ENCODE measurements at places on chromosomes 6 and 20.

GRCh38 chr6:84926189-84927155 lies 162.1 kb upstream of the TBX18 start:
- no peak for DNase-seq

- DNase-seq, result no peak
Observed at GRCh38 chr6:156994215-156995076, 217.3 kb downstream of the ARID1B start.

- DNase-seq, result no peak
Observed at GRCh38 chr6:21612067-21612745, 18.7 kb downstream of the SOX4 start.

DNA sequence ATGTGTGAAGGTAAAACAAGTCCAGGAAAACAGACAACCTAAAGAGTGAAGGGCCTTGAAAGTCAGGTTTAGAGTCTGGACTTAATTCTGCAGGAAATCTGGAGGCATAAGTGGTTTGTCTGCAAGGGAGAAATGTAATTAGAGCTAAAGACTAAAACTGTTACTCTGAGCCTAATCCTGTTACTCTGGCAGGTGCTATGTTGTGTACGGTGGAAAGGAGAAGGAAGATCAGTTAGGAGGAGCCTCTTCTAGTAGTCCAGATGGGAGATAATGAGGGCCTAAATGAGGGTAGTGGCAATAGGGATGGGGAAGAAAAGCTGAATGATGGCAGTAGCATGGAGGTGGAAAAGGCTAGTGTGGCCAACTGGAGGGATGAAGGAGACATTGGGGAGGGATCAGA lies 118.5 kb downstream of the PDSS2 start:
- DNase-seq, result no peak

DNA sequence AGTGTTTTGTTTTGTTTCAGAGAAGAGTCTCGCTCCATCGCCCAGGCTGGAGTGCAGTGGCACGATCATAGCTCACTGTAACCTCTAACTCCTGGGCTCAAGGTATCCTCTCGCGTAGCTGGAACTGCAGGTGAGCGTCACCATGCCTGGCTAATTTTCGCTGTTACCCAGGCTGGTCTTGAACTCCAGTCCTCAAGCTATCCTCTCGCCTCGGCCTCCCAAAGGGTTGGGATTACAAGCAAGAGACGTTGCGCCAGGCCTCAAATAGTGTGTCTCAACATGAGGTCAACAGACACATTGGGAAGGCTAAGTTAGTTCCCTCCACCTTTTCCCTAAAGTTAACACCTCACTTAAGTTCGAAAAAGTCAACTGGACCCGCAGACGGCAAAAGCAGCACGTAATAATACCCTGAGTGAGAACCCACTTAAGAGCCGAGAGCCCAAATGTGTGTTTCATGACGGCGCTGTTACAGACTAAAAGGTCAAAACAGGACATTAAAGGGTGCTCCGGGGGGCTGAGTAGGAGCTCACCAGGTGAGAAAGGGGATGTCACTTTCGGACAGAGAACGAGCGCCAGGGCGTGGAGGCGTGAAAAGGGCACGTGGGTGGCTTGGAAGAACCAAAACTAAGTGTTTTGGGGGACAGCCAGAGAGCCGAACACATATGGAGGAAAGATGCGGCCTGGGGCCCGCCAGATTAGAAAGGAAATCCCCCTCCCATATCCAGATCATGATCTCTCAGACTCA lies 499 bp downstream of the TTI1 start:
- no peak for DNase-seq

GRCh38 chr6:158499601-158500000 lies 60.3 kb upstream of the TMEM181 start:
- no peak for DNase-seq

DNA sequence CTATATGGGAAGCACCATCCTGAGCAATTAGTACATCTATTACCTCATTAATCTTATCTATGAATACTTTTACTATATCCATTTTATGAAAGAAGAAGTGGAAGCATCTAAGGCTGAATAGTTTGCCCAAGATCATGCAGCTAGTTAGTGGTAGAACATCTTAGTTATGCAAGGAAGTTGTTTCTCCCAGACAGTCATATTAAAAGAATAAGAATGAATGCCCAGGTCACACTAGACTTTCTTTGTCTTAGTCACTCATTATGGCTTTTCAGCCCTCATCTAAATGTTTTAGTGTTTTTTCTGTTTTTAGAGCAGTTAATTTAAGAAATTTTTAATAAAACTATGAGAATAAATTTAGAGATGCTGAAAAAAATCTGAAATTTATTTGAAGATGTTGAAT lies 517.5 kb downstream of the CDKAL1 start:
- no peak for DNase-seq

DNA sequence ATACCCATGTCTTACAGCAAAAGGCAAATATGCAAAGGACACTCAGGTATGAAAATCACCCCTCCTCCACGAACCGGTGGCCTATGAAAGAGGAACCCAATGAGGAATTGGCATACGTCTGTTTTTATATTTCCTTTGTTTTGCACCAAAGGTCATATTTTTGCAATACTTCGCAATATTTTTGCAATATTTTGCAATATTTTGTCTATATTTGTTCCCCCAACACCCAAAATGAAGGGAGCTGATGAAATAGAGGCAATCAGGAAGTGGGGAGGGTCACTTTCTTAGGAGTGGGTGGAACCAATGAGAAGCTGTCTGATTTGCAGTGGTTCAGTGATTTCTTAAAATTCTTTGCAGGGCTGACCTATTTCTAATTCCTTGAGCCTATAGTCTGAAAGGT lies 296.8 kb upstream of the TSHZ2 start:
- DNase-seq, result no peak

GRCh38 chr20:58970146-58970545 lies 10.9 kb upstream of the NELFCD start:
- no peak for DNase-seq

GRCh38 chr6:37182736-37183590 lies 13.0 kb downstream of the PIM1 start:
- peak; percentile 38 for DNase-seq

DNA sequence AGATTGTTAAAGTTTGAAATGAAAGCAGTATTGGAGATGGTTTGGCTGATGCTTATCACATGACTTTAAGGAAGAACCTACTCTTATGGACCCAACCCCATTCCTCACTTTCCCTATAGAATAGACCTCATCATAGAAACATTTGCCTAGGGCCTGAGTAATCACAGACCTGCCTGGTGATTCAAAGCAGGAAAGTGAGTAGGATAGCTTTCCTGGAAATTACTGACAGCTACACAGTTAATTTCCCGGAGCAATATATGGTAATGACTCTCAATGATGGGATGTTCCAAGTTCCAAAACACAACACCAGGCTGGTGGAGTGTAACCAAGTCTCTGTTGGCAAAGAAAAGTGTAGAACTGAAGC lies 233.8 kb downstream of the SIM1 start:
- DNase-seq, result no peak

- no peak for DNase-seq
Observed at GRCh38 chr20:45066372-45066771, 34.6 kb downstream of the KCNS1 start.

GRCh38 chr6:24323632-24324337 lies 34.1 kb downstream of the DCDC2 start:
- DNase-seq, result no peak

- DNase-seq, result no peak
Observed at GRCh38 chr6:163001330-163001729, 273.6 kb downstream of the PACRG start.

- DNase-seq, result no peak
Observed at GRCh38 chr6:42885702-42886101, 6.3 kb downstream of the RPL7L1 start.

DNA sequence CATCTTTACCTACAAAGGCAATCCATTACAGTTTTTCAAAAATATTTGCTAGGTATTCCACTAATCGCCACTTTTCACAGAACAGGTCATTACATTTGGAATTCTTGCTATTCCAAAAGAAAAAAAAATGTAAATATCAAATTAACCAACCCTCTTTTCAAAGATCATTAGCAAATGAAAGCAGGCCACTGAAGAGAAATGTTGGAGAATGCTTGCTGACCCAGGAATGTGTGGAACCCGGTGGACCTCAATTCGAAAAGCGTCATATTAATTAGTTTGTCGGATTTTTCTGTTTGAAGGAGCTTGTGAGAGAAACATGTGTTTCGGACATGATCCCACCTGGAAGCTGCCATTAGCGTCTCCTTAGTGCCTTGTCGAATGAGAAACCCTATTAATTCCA lies 27.9 kb upstream of the SERPINB9 start:
- DNase-seq, result no peak

DNA sequence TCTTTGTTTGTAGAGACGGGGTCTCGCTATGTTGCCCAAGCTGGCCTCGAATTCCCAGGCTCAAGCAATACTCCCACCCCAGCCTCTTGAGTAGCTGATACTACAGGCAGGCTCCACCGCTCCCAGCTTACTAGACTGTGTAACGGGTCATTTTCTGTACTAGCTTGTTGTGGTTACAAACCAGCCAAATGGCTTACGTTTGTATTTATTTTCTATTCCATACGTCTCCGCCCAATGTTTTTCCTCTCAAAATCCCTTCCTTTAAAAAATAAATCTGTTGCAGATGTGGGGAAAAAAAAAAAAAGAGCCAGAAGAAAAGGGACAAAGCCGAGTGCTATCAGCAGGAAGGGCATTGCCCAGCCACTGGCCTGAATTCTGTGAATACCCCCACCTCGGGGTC lies 41.6 kb downstream of the PRND start:
- no peak for DNase-seq

DNA sequence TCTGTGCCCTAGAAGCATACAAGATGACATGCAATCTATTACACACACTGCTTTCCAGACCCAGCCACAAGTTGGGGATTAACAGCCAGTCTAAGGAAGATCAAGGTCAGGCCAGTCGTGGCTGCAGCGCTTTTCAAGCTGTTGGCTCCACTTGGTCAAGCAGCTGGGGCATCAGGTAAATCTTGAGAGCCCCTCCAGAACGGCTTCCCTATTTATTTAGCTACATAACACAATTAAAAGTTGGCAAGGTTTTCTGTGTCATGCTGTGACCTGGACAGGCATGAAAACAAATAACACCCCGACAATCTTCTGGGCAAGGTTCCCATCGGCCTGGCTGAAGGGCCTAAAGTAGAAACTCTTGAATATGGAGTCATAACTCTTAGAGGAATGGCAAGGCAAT lies 524.3 kb downstream of the PRKN start:
- DNase-seq, result no peak

GRCh38 chr20:4637081-4637797 lies 84.5 kb upstream of the PRND start:
- no peak for DNase-seq

DNA sequence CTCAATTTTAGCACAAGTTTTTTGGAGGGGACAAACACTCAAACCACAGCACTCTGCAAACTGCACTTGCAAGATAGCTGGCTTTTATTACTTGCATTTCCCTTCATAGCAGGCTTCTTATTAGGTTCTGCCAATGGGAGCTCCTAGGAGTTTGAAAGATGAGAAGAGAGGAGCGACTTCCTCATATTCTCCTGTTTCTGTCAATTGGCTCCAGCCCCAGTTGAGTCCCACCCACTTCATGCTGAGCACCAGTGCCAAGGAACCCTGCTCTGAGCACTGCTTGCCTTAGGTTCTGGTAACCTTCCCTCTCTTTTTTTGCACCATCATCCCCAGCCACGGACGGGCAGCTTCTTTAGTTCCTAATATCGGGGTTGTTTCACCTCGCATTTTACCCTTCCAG lies 67.9 kb downstream of the PSMB1 start:
- no peak for DNase-seq

- no peak for DNase-seq
Observed at GRCh38 chr6:15460110-15460727, 202.6 kb downstream of the DTNBP1 start.

DNA sequence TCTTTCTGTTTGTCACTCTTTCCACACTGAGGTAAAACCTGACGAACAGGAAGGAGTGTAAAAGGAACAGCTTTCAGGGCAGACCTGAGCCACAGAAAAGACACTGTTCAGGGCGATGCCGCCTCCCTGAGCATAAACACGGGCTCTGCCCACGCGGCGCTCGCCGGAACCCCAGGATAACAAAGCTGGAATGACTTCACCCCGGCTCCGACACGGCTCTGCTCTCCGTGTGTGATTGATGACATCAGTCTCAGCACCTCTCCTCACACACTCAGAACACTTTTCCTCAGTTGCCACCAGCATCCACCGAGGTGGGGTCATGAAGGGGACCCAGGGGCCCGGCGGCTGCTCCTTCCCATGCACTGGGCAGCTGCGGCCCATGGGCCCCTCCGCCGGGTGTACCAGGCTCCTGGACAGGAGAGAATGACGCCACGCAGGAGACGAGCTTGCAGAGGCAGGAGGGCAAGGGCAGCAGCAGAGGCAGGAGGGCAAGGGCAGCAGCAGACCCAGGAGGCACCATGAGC lies 43.6 kb downstream of the DLL1 start:
- DNase-seq, result no peak

- DNase-seq, result no peak
Observed at GRCh38 chr6:12083763-12084162, 71.7 kb downstream of the HIVEP1 start.

DNA sequence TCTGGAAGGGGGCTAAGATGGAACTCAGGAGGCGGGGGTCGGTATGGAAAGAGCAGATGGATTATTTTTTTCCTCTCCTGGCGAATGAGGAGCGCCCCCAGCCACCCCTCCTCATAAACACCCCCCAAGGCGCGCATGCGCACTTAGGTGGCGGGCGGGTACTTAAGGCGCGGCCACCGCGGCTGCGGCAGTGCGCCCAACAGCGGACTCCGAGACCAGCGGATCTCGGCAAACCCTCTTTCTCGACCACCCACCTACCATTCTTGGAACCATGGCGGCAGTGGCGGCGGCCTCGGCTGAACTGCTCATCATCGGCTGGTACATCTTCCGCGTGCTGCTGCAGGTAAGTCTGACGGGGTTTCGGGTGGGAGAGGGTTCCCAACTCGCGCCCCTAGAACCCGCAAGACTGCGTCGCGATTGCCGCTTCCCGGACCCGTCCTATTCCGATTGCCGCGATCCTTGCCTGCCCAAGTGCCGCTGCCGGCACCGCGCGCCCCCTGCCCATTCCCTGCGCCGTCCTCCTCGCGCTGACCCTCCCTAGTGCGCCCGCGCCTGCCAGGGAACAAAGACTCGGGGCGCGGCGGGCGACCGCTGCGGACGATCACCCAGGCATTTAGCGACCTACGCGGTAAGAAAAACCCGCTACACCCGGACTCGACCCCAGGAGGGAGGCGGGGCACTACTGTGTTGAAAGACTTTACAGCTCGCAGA lies at the start of gene NNAT:
TSS of gene NNAT (plus strand) at position 190 of the 711 bp plus-strand sequence. CDS start at position 272, 82 bp downstream.
- no peak for DNase-seq

DNA sequence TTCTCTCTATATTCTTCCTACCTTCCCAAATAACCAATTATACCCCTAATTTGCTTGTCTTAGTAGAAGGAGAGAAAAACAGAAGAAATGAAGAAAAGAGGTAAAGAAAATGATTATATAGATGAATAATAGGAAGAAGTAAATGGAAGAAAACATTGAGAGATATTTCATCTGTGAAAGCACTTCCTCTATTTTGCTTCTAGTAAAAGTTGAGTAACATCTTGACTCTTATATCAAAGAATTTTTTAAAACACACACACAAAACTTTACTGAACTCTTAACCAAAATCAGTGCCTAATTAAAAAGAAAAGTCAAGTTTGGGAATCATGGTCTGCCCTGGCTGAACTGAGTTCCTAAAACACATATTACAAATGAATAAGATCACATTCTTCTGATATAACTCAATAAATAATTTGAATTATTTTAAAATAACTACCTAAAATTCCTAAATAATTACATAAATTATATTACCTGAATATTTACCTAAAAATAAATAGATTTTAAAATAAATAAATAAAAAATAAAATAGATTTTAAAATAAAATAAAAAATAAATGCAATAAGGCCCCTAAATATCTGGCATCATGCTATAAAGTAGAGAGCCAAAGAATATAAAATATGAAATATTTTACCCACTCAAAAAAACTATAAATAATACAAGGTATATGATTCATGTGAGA lies 8.8 kb downstream of the SLC17A2 start:
- no peak for DNase-seq
